ENCODE measurements at places on chromosomes 4 and X.
A peak's percentile ranks its signal among the peaks of the same experiment; 100 is the strongest.

DNA sequence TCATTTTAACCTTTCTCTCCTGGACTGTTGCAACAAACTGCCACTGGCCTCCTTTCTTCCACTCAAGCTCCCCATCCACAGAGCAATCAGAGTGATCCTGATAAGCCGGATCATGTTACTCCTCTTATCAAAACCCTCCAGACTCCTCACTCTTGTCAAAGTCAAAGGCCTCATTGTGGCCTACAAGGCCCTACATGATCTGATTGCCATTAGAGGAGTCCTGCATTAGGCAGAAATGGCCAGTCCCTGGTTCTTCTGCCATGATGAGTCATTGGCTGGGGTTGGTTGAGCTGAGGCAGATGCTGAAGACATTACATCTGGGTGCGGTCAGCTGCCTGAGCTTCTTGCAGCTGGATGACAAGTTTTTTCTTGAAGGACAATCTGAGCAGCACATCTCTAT, 32.7 kb upstream of the CASK start:
- no peak for DNase-seq

GRCh38 chr4:139300431-139301112, 733 bp upstream of the NAA15 start:
- no peak for DNase-seq

GRCh38 chr4:182554736-182555135, 311.5 kb downstream of the TENM3 start:
- DNase-seq = no peak

GRCh38 chr4:92261256-92261655, 42.5 kb upstream of the GRID2 start:
- no peak for DNase-seq

- no peak for DNase-seq
Observed at GRCh38 chrX:37802028-37802427, 22.2 kb downstream of the CYBB start.

DNA sequence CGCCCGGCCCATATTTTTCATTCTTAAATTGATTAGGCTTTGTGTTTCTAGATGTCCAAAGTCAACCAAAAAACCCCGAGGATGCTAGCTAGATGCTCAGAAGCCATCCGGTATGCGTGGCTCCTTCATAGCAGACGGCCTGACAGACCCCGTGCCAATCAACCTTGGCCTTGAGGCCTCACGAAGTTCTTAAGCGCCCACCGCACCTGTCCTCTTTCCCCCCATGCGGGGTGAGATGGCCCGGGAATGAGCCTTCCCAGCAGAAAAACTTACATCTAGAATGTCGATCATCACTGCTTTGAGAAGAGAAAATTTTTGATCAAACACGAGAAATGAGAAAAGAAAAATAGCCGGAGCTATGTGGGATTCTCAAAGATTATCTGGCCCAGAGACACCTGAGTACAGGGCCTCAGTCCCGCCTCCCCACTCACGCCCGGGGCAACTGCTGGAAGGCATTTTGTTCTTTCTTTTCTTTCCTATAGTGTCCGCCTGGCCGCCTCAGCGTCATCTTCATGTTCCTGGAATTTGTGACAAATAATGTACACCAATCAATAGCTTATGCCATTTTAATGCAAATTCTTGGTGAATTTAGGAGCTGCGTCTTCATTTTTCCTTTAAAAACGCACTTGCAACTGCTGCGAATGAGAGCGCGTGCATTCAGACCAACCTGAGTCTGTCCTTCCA, 1.6 kb upstream of the NAT8L start:
- DNase-seq = no peak

DNA sequence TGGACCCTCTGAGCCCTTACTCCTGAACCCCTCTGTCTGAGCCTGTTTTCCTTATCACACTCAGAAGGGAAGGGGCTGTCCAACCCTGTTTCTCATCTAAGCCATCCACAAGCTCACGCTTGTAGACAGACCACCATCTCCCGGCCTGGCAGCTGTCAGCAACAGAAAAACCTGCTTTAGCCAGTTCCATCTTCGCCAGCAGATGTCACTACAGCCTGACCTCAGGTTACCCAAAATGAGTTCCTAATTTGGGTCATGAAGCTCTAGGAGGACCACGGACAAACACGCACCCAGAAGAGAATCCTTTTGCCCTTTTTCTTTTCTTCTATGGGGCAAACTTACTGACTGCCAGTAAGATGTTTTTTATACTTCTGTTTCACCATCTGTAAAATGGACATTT, 445.4 kb downstream of the BCOR start:
- no peak for DNase-seq

DNA sequence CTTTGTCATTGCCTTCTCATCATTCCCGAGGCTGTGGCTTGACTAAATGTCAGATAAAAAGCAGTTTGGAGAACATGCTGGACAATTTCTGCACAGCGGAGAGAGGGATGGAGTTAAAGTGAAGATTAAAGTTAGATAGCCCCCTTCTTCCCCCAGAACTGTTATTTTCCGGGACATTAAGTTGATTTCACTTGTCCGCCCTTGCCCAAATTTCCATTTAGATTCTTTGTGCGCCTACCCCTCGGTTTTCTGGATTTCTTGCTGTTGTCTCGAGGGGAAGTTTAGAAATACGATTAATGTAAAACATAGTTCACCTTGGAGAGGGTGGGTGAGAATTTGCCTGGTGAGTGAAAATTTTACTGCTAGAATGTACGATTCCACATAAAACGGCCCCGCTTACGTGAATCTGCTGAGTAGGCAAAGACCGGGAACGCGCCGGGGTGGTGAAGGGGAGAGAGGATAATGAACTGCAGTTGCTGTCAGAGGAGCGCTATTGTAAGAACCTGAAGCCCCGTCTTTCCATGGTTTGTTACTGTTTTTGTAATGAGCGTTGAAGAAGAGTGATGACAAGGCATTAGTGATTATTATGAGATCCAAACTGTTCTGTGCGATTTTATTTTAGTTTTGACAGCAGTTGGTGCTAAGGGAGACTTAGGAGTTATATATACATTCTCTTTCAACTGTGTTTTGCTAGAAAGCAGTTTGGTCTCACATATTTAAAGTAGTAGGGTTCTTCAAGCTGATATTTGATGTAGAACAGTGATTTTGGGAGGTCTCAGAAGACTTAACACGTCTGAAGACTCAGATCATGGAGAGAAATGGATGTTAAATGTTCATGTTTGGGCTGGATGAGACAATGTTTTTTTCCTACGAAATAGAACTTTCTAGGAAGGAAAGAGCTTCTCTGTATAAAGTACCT, 73.0 kb downstream of the AFF1 start:
- peak; percentile 20 for DNase-seq

- no peak for DNase-seq
Observed at GRCh38 chr4:94690851-94691254, 66.9 kb upstream of the BMPR1B start.

- no peak for DNase-seq
Observed at GRCh38 chr4:18052158-18052557, 30.6 kb upstream of the LCORL start.

Measured in NCI-H2029 (cell line).